ENCODE measurements at places on chromosomes 3 and 15.

GRCh38 chr15:88091444-88092016 lies 165.0 kb downstream of the NTRK3 start:
- no peak for DNase-seq

GRCh38 chr15:64070965-64071851 lies 22.4 kb downstream of the CIAO2A start:
- no peak for DNase-seq

- DNase-seq: no peak
Observed at GRCh38 chr3:55654123-55654760, 167.1 kb upstream of the WNT5A start.

DNA sequence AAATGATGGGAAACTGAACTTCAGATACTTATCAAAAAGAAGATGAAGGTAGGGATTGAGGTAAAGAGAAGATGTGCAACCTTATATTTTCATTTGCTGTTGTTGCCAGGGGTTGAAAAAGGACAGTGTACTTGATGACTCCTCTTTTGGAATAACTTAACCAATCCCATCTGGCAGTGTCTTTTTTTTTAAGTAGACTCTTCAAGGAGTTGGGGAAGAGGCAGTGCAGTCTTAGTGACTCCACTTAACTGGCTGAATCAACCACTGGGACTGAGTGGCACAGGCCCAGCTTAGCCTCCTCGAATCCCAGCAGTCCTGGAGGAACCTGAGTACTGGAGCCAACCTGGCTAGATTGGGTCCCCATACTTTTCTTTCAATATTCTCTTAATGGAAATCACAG lies 27.3 kb upstream of the FILIP1L start:
- DNase-seq: no peak

Data from stimulated activated CD8-positive, alpha-beta memory T cell treated with anti-CD3 and anti-CD28 coated beads, Interleukin-4, amount 100 ng/mL, for 1 hour (primary cell).